ENCODE measurements at places on chromosomes 2 and 18.

DNA sequence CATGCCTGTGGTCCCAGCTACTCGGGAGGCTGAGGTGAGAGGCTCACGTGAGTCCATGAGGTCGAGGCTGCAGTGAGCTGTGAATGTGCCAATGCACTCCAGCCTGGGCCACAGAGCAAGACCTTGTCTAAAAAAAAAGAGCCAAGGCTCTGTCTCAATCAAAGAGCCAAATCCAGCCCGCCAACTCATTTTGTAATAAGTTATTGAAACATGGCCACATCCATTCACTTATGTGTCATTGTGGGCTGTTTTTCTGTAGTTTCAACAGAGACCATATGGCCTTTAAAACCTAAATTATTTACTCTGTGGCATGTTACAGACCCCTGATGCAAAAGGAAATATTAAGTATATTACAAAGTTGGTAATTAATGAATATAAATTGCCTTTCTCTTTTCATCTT lies 60.8 kb downstream of the GPR39 start:
- DNase-seq: no peak

DNA sequence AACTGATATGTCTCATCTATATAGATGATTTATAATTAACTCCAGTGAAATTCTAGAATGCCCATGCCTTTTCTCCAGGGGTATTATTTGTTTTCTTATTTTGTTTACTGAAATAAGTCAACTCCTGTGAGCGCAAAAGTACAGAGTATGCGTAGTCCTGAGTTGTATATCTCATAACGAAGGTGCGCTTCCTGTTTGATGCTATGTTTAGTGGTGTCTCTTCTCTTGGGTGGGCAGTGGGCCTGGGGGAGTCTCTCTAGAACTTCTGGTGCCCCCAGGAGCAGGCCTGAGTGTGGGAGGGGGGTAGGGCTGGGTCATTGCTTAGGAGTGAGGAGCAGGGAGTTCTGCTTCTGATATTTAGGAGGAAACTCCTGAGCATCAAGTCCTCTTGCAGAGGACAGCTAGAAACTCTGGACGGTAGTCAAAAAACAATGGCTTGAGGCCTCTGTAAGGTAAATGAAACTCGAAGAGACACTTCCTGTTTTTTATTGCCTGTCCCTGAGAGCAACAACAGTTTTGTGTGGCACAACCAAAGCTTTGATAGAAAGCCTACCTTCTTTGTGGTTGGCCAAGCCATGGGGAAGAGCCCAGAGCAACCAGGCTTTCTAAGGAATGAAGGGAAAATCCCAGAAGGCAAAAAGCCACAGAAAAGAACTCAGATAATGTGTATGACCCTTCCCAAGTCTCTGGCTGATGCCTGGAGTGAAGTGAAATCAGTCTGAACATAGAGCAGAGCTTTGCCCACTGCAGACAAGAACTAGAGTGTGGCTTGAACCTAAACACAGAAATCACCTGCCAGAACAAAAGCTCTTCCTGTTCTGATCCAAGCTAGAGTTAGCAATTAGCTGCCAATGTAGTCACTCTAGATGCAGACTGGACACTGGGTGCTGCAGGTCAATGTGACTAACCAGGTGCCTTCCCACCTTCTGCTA lies 8.5 kb upstream of the SP140L start:
- DNase-seq: no peak

DNA sequence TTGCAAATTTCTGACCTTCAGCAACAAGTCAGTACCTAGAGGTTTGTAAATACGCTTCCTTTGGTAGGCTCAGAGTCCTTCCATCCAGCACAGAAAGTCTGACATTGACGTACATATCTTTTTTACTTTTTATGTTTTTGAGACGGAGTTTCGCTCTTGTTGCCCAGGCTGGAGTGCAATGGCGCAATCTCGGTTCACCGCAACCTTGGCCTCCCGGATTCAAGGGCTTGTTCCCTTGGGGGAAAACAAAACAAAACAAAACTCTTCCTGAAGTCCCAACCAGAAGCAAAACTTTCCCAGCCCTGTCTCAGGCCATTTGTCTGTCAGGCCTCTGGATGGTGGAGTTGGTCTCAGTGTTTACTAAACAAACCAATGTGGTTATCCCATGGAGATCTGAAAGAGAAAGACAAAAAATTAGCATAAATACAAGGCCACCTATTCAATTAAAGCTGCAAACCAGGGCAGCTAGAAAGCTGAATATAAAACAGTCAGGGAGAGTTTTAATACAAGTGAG lies 29.6 kb upstream of the ATL2 start:
- no peak for DNase-seq

- DNase-seq: no peak
Observed at GRCh38 chr2:43087413-43087812, 139.0 kb downstream of the ZFP36L2 start.

- no peak for DNase-seq
Observed at GRCh38 chr2:236776695-236777251, 207.1 kb downstream of the ACKR3 start.

DNA sequence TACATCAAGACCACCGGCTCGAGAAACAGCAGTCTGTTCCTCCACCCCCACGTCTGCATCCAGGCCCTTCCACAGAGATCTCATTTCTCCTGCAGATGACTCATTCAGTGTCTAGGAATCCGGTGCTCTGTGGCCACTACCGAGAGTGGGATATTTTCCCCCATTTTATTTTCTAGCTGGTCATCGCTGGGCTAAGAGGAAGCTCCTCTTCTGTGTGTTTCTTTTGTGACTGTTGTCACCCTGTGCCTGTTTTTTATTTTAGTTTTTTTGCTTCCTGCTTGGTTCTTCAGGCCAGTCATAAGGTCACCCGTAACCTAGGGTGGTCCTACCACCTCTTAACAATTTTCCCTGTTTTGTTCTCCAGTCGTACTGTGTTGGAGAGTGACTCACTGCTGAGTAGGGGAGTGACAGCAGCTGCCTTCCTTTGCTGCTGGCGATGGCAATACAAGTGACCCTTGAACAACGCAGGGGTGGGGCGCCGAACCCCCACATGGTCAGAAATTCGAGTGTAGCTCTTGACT lies 6.7 kb downstream of the RAMP1 start:
- peak; percentile 54 for DNase-seq

- DNase-seq: no peak
Observed at GRCh38 chr2:67485431-67485830, 88.3 kb downstream of the ETAA1 start.

DNA sequence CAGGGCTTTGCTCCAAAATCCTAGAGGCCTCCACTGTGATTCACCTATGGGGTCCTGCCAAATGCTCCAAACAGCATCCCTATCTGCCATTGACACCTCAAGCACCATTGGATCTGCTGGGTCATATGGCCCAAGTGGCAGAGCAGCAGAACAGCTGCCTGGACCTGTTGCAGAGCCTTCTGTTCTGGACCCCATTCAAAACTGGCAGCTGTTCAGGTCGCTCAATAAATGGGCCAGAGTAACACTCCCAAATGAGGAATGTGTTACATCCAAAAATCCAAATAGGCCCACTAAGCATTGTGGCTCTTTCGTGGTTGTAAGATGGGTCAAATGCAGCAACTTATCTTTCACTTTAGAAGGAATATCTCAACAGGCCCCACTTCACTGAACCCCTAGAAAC lies 783.6 kb downstream of the DCDC2C start:
- DNase-seq: no peak
